ENCODE measurements at places on chromosomes 11 and 22. TPM values are rescaled to one million over a fixed set of nuclear protein-coding genes. Genes with fewer than 3 reads are reported as not detected.

GRM5 gene
- not detected for total RNA-seq

OR52H1 gene
- 0.27 TPM for total RNA-seq

DNA sequence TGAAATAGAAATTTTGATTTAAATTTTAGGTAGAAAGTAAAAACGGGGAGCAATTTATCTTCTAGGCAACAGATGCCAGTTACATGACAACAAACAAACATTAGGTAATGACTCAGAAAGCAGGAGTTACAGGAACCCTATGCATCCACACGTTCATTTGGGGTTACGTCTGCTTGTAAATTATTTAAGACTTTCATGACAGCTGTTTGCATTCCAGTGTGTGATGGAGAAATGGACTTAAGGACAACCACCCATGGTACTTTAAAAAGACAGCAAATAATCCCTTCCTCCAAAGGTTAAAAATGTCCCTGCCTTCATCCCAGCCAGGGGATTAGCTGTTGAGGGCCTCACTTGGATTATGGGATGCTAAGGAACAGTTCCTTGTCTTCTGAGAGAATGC, 11.8 kb downstream of the E2F8 start:
- no peak for DNase-seq

DNA sequence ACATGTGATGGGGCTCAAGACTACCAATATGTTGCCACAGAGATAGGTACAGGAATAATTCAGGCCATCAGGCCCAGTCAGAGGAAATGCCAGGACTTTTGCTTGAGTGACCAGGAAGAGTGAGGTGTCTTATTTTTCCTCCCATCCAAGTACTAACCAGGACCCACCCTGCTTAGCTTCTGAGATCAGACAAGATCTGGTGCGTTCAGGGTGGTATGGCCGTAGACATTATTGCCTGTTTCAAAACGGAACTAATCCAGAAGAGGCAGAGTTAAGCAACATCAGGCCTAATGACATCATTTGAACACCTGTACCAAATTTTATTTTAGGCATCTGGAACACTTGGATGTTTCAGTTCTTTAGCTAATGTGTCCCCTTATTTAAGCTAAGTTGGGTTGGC, 205.5 kb upstream of the POU2AF2 start:
- DNase-seq: no peak

GRCh38 chr11:30107899-30108298, 91.1 kb upstream of the KCNA4 start:
- DNase-seq: no peak

DNA sequence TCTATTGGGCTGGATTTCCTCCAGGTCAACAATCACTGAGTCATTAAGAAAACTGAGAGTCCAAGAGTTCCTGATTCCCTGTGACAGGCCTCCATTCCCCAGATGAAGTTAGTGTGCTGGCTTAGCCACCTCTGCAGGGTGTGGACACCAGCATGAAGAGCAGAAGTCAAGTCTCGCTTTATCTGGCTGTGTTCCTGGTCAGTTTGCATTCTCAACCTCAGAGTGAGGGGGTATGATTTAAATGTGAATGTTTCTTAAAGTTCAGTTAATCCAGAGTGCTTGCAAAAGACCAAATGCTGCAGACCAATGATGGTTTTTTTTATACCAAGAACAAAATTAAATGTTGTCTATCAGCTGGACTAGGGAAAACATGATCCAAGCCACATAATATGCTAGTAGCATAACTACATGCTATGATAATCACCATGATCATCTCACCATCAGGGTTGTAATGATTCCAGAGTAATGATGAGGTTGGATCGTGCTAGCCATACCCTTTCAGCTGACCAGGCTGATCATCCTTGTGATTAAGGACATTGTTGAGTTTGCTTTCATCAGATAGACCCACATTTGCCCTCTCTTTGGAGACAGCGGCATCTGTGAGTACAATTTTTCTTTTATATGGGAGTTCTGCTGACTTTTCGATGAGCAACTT, 145.8 kb upstream of the ARHGAP20 start:
- DNase-seq: peak; percentile 58

DNA sequence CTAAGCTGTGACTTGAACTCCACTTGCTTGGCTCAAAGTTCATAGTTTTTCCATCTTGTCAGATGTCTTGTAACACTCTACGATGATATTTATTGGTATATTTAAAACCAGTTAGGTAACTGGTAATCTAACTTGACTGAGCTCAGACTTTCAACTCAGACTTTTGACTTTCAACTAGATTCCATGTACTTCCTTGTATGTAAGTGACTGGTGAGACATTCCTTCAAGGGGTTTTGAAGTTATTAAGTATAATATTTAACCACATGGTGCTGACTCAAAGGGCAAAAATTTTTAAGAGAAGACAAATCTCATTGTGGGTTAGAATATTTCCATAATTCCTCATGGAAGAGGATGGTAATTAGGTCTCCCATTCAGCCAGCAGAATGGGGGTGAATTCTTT, 631.3 kb upstream of the ANO5 start:
- no peak for DNase-seq
